Neural progenitor cell (in vitro differentiated cells): ENCODE measurements at places on chromosomes 5 and 9. TPM values are rescaled to one million over a fixed set of nuclear protein-coding genes. Genes with fewer than 3 reads are reported as not detected.

Gene PCDHGA7
- 0.81 and 1.1 TPM in 2 replicates for total RNA-seq

Gene OR1N2
- total RNA-seq = not detected in 2 replicates

Gene LRRC19
- not detected in 2 replicates for total RNA-seq

Gene IL3
- total RNA-seq = not detected in 2 replicates

DNA sequence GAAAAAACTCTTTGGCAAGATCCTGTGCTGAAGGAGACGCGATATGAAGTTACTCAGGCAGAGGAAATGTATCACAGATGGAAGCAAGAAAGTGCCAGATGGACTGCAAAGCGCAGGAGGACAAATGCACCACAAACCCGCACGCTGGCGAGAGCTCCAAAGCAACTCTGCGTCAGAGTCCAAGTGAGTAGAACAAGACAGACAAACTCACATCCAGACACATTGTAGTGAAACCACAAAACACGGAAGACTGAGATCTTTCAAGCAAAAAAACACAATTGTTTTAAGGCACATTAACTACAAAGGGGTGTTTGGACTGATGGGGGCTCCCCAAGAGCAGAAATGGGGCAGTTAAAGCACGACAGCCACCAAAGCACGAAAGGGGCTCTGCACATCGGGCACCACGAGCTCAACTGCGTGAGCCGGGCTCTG lies 39.2 kb upstream of the NKD2 start:
- H3K4me3 ChIP-seq = no peak overlapping the region
- no peak overlapping the region for H3K27ac ChIP-seq
- no peaks in the 10 kb centered on the region for H3K36me3 ChIP-seq
- H3K4me1 ChIP-seq = peaks cover 9% of the 10 kb centered on the region

GRCh38 chr5:132414634-132415378 lies 45.3 kb downstream of the SLC22A5 start:
- peaks cover 5% of the 10 kb centered on the region for H3K4me1 ChIP-seq
- no peaks in the 10 kb centered on the region for H3K36me3 ChIP-seq
- no peak overlapping the region for H3K4me3 ChIP-seq
- no peak for DNase-seq

DNA sequence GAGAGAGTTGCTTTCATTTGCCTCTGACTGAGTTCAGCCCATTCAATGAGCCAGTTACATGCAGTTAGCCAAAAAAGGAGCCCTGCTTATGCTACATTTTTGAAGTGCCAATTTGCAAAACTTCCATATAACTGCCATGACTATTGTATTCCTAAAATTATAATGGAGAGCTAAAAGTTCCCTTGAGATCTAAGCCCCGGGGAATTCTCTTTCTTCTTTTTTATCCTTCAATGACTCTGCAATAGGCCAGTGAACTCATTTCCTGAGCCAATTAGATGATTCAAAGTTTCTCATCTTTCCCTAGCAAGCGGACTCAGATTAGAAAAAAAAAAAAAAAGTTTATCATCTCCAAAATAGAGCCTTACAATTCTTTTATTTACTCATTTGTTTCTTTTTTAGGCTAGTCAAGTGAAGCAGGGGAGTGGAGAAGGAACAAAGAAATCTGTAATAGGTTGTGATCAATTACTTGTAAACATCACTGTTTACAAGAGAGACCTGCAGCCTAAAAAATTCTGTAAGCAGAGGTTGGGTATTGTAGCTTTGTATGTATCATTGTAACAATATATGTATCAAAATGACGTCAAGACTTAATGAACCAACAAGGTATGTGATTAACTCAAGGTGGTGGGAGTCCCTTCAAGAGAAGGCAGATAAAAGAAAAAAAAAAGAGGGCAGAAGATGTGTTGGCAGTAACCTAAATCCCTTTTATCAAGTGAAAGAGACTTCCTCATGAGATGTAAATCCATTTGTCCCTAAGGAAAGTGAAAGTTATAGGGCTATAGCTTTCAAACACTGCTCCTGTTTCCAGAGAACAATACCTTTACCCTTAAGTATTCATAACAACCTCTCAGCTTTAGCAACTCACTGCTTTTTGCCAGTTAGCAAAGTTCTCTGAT lies 48.7 kb upstream of the HOMER1 start:
- peak overlapping the region; percentile 35 for H3K27ac ChIP-seq
- peaks cover 36% of the 10 kb centered on the region for H3K4me1 ChIP-seq
- no peaks in the 10 kb centered on the region for H3K27me3 ChIP-seq
- no peak overlapping the region for H3K4me3 ChIP-seq
- no peak for DNase-seq
- no peaks in the 10 kb centered on the region for H3K36me3 ChIP-seq

- no peak overlapping the region for H3K27ac ChIP-seq
- H3K4me1 ChIP-seq = no peaks in the 10 kb centered on the region
- no peak for DNase-seq
- no peaks in the 10 kb centered on the region for H3K36me3 ChIP-seq
Measured at GRCh38 chr5:167877924-167878323, 413.5 kb upstream of the WWC1 start.

DNA sequence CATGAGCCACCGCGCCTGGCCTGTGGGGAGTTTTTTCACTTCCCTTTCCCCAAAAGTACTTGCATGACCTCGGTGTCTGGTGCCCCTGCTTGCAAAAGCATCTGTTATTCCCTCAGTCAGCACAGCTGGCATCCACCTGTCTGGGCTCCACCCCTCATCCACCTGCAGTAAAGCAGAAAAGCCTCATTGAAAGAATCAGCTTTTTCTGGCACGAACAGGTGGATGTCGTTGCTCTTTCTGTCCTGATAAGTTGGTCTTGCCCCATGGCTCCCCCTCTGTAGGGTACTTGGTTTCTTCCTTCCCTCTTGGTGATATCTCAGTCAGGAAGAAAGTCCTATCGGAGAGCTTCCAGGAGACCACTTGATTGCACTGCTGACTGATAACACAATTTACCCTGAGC lies 37.4 kb downstream of the WWC1 start:
- no peaks in the 10 kb centered on the region for H3K36me3 ChIP-seq
- H3K4me3 ChIP-seq = no peak overlapping the region
- H3K27me3 ChIP-seq = no peaks in the 10 kb centered on the region
- no peak overlapping the region for H3K27ac ChIP-seq
- peak; percentile 47 for DNase-seq

GRCh38 chr5:2709976-2710689 lies 41.3 kb downstream of the IRX2 start:
- H3K36me3 ChIP-seq = no peaks in the 10 kb centered on the region
- H3K27me3 ChIP-seq = no peaks in the 10 kb centered on the region
- no peak for DNase-seq
- H3K4me3 ChIP-seq = no peak overlapping the region
- H3K4me1 ChIP-seq = peaks cover 13% of the 10 kb centered on the region
- no peak overlapping the region for H3K27ac ChIP-seq

GRCh38 chr9:83012922-83013838 lies 49.8 kb downstream of the RASEF start:
- no peaks in the 10 kb centered on the region for H3K36me3 ChIP-seq
- H3K27me3 ChIP-seq = no peaks in the 10 kb centered on the region

DNA sequence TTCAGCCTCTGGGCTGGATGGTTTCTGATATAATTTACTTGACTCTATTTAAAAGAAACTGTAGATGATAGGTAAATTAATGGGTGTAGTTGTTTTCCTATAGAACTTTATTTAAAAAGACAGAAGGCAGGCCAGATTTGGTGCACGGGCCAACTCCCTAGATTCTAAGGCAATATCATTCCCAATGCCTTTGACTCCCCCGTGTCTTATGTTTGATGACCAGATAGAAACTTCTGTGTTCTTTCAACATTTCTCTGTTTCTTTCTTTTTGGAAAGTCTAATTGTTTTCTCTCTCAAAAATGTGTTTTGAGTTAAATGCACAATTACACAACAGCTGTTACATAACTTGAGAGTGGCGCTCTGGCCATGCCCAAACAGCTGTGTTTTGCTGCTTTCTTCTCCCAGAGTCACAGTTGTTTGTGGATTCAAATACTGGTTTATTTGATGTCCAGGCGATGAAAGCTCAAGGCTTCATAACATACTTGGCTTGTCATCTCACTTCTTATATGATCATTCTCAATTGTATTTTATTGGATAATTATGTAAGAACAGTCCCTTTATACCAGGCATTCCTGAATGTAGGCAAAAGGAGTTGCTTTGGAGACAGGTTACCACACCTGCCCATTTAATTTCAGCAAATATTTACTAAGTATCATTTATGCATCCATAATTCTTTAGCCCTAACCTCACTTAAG lies 1.7 kb upstream of the ALDH1A1 start:
- no peaks in the 10 kb centered on the region for H3K36me3 ChIP-seq
- H3K4me1 ChIP-seq = no peaks in the 10 kb centered on the region
- DNase-seq = no peak
- H3K27me3 ChIP-seq = no peaks in the 10 kb centered on the region

DNA sequence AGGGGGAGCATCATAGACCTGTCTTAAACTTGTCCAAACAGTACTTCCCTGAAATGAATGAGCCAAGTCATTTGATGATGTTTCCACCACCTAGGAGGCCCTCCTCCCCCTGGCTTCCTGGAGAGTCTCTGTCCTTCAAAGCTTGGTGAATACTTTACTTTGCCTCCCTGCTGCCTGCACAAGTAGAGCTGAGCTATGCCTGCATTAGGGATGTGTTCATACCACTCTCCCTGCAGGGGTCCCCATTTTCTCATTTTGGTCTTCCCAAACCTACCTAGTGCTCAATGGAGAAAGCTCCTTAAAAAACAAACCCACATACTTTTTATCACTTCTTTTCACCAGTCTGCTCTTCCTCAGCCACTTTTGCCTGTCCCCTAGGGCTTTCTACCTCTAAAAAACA lies 7.7 kb downstream of the CCNI2 start:
- no peak overlapping the region for H3K27ac ChIP-seq
- peaks cover 25% of the 10 kb centered on the region for H3K27me3 ChIP-seq
- peaks cover 27% of the 10 kb centered on the region for H3K4me1 ChIP-seq
- DNase-seq = peak; percentile 45
- H3K36me3 ChIP-seq = no peaks in the 10 kb centered on the region

- H3K4me3 ChIP-seq = no peak overlapping the region
- H3K36me3 ChIP-seq = no peaks in the 10 kb centered on the region
- DNase-seq = no peak
- H3K4me1 ChIP-seq = no peaks in the 10 kb centered on the region
- H3K27me3 ChIP-seq = no peaks in the 10 kb centered on the region
- H3K27ac ChIP-seq = no peak overlapping the region
Measured at GRCh38 chr5:169886033-169886432, 94.3 kb downstream of the INSYN2B start.

Gene CYLC2
- total RNA-seq = not detected in 2 replicates

- H3K27me3 ChIP-seq = no peaks in the 10 kb centered on the region
- H3K4me3 ChIP-seq = no peak overlapping the region
- H3K27ac ChIP-seq = no peak overlapping the region
- no peak for DNase-seq
- H3K36me3 ChIP-seq = no peaks in the 10 kb centered on the region
- H3K4me1 ChIP-seq = no peaks in the 10 kb centered on the region
Measured at GRCh38 chr9:70672161-70672649, 257.7 kb upstream of the KLF9 start.

Gene RGS7BP
- 0.43 and 1.4 TPM in 2 replicates for total RNA-seq

Gene GFPT2
- 18.9 and 20.3 TPM in 2 replicates for total RNA-seq

GRCh38 chr9:128631636-128632035 lies 25.0 kb downstream of the DYNC2I2 start:
- no peak overlapping the region for H3K27ac ChIP-seq
- no peaks in the 10 kb centered on the region for H3K4me1 ChIP-seq
- H3K27me3 ChIP-seq = no peaks in the 10 kb centered on the region
- H3K36me3 ChIP-seq = no peaks in the 10 kb centered on the region
- no peak overlapping the region for H3K4me3 ChIP-seq
- DNase-seq = no peak

DNA sequence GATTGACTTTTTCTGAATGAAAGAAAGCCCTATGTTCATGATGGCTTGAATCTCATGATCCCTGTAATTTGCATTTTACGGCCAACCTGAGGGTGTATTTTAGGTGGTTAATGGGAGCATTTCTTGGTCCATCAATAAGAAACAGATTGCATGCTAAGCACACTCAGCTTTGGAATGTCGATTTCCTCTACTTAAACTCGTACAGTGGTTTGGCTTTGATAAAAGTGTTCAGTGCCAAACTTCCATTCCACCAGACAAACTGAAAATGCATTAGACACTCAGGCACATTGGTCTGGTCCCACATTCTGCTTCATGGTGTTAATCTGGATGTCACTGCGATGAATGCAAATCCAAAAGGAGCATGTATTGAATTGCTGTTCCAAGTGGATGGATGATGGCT lies 77.0 kb downstream of the VCAN start:
- no peaks in the 10 kb centered on the region for H3K4me1 ChIP-seq
- no peak overlapping the region for H3K27ac ChIP-seq
- H3K4me3 ChIP-seq = no peak overlapping the region
- H3K36me3 ChIP-seq = no peaks in the 10 kb centered on the region

Gene PDGFRB
- total RNA-seq = 8.9 and 16.6 TPM in 2 replicates

GRCh38 chr5:2187156-2187555 lies 304.4 kb upstream of the IRX4 start:
- no peaks in the 10 kb centered on the region for H3K36me3 ChIP-seq
- no peak overlapping the region for H3K4me3 ChIP-seq
- no peak overlapping the region for H3K27ac ChIP-seq
- no peaks in the 10 kb centered on the region for H3K4me1 ChIP-seq
- DNase-seq = no peak

- no peak overlapping the region for H3K4me3 ChIP-seq
- H3K36me3 ChIP-seq = no peaks in the 10 kb centered on the region
- H3K27ac ChIP-seq = no peak overlapping the region
- H3K4me1 ChIP-seq = peaks cover 50% of the 10 kb centered on the region
- H3K27me3 ChIP-seq = no peaks in the 10 kb centered on the region
- DNase-seq = peak; percentile 48
Measured at GRCh38 chr5:14153932-14154731, 11.0 kb downstream of the TRIO start.

Gene SLC1A3
- total RNA-seq = 6.7 and 8.5 TPM in 2 replicates

DNA sequence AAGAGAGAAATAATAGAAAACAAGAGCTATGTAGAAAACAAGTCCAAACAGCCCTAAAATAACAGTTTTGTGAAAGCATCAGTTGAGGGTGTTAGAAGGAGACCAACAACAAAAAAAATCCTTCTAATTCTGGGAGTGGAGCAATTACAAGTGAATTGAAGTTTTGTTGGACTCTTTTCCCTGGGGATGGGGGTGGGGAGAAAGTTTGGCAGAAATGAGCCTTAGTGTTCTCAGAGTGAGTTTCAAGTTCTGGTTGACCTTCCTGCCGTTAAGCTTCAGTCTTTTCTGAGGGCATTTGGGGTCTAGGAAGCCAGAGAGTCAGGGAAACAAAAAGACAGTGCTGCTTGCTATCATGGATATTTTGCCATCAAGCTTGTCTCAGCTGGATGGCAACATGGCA lies 106.3 kb upstream of the TRIM32 start:
- no peak overlapping the region for H3K27ac ChIP-seq
- H3K4me1 ChIP-seq = peaks cover 12% of the 10 kb centered on the region
- H3K4me3 ChIP-seq = no peak overlapping the region
- H3K27me3 ChIP-seq = no peaks in the 10 kb centered on the region
- H3K36me3 ChIP-seq = no peaks in the 10 kb centered on the region
- DNase-seq = no peak

Gene KCNV2
- not detected in 2 replicates for total RNA-seq

DNA sequence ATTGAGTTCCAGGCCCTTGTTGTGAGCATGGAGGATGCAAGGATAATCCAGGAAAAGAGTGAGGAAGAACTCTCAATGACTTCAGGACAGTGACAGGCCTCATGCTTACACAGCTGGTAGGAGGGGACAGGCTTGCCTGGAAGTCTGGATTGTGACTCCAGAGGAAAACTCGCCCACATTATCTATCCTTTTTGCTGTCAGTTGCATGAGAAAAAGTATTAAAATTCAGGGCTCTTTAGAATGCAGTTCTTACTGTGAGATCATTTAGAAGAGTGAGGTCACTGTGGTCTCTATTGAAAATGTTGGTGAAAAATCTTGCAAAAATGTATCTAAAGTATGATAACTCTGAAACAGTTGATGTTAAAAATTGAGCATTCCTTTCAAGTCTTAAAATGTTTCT lies 30.5 kb downstream of the NTRK2 start:
- peaks cover 5% of the 10 kb centered on the region for H3K4me1 ChIP-seq
- no peak overlapping the region for H3K4me3 ChIP-seq
- peaks cover 8% of the 10 kb centered on the region for H3K27me3 ChIP-seq
- no peak for DNase-seq
- H3K27ac ChIP-seq = no peak overlapping the region

Gene CD180
- total RNA-seq = not detected in 2 replicates
